Activated naive CD4-positive, alpha-beta T cell (primary cell): ENCODE measurements at places on chromosomes 2 and 18.

GRCh38 chr2:52022006-52022405 lies 990.1 kb upstream of the NRXN1 start:
- DNase-seq = no peak

- DNase-seq = no peak
Measured at GRCh38 chr18:47911877-47912276, 18.6 kb downstream of the SMAD2 start.

- DNase-seq = no peak
Measured at GRCh38 chr2:240216167-240216566, 75.7 kb upstream of the OTOS start.

DNA sequence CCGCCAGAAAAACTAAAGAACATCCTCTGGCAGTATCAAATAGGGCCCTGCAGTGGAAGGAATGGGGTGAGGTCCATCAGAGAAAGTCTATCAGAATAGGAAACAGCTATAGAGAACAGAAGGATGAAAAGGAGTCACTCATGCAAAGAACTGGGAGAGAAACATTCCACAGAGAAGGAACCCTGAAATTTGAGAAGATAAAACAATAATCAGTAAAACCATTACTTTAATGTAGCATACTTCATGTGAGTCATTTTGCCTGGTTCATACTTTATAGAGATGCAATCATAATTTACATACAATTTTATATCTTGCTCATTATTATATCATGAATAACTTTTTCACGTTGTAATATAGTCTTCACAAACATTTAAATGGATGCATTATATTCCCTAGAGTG lies 402.2 kb downstream of the NCKAP5 start:
- no peak for DNase-seq
